Vagina (tissue), 2 donors: ENCODE measurements at places on chromosomes 5 and 9.

DNA sequence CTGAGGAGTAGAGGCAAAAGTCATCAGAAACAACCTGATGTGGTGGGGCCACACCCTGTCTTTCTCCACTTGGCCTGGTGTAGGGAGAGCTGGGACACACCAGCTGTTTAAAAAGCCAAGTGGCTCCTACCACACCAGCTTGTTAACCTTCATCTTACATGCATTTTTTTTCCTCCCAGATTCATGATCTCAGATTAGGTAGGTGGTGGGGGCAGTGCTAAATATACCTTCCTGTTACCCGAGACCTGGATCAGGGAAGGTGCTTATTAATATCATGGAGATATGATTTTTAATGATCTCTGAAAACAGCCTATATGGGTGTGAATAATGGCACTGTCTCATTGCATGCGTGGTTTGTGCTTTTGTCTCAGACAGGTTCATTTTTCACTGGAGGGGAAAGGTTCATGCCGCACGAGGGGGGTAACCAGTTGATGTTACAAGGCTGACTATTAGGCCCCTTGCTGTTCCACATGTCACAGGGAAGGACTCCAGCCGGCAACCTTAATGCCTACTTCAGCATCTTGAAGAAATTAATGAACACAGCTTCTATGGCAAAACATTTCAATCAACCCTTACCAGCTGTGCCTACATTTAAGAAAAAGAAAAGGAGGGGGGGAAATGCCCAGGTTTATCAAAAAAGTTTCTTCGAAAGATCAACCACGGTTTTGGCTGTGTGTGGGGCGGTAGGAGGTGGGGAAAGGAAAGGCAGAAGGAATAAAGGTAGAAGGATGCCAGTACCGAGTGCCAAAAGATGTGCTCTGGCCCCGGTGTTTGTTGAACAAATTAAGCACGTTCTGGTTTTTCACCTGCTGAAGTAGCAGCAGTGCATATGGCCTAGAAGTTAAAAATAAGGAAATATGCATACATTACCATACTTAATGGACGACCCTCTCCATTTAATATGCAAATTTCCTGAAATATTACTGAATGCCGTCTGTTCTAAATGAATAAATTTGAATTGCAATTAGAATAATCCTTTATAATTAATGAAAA is 185.4 kb downstream of the EBF1 start:
- no peak for DNase-seq

DNA sequence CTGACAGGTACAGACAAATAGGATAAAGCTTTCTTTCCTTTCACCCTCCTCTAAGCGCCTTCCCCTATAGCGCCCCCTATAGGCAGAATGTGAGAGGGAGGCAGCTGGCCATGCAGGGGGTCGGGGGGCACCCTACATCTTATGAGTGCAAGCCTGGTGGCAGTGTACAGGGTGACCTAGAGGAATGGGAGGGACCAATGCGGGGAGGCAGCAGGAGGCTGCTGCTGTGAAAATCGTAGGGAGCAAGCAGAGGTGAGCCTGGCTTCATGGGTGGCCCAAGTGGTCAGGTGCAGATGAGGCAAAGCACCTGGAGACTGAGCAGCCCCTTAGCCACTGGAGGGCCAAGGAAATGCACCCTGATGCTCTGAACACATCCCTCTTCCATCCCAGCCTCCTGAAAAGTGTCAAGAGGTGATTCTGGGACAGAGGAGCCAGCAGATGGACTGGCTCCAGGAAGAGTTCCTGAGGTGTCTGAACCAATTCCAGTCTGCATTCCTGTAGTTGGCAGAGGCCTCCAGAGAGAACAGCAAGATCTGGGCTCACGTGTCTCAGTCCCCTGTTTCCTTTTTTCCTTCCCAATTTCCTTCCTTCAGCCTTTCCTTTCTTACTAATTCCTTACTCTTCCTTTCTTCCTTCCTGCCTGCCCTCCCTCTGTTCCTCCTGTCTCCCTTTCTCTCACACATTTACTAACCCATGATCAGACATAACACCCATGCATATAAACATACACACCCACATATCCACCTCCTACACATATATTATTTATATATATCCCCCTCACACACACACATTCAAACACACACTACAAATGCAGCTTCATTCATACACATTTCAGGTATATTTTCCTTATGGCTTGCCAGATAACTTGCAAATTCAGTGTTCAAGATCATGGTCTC is 32.8 kb upstream of the GALNT10 start:
- peak; percentile 70 for DNase-seq

DNA sequence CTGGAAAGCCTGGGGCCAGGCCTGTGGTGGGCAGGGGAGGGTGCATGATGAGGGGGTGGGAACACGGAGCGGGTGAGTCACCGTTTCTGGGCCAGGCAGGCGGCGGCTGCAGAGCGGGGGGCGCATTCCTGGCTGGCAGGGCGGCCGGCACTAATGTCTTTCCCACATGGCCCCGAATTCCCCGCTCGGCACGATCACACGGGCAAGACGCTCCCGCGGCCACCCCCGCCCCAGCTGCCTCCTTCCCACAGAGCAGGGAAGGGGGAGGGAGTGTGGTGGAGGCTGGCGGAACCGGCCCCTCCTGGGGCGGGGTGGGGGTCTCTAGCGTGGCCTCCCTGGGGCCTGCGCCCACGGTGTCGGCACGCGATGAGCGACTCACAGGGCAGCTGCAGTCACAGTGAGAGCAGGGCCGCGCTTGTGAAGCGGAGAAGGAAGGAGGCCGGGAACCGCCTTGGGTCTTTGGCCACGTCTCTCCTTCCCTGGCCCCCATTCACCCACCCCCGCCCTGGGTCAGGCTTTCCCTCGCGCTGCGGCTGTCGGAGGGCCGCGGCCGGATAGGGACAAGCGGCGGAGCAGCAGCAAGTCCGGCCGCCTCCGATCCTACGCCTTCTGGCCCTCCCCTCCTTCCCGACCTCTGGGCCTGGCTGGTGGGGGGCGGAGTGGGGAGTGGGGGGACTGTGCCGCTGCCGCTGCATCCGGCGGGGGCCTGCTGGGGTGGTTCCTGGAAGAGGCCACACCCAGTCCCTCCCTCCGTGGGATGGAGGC is 48.9 kb downstream of the CXXC5 start:
- DNase-seq: no peak

DNA sequence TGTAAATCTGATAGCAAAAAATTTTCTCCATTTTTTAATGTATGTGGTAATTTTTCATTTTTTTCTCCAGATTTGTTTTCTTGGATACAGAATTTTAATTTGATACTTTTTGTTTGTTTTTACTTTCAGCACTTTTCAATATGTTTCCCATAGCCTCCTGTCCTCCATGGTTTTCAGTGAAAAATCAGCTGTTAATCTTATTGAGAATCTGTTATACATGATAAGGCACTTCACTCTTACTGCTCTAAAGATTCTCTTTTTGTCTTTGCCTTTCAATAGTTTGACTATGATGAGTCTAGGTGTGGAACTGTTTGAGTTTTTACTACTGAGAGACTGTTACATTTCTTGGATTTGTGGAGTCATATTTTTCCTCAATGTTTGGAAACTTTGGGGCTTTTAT is 455.7 kb upstream of the NUDT12 start:
- no peak for DNase-seq

DNA sequence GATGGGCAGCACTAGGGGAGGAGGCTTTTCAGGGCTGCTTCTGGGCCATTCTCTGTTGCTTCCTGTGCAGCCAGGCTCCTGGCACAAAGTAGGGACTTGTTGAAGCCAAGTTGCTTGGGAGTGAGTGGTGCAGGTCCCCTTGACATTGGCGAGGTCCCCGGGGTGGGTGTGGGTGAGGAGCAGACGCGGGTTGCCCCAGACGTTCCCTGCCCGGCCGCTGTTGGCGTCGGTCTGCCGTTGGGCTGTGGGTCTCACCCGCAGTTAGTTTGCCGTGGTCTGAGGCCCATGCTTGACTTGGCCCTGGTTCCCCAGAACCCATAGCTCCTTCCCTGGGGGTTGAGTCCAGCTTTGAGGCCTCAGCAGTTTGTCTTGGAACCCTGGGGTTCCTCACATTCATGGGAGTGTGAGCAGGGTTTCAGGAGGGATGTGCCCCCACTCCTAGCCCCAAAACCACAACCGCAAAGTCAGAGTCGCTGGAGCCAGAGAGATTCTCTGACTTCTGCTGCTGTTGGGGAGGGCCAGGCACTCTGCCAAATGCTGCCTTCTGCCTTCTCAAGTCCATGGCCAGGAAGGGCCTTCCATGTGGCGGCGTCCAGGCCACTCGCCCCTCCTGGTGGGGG is 77.5 kb downstream of the RXRA start:
- no peak for DNase-seq

DNA sequence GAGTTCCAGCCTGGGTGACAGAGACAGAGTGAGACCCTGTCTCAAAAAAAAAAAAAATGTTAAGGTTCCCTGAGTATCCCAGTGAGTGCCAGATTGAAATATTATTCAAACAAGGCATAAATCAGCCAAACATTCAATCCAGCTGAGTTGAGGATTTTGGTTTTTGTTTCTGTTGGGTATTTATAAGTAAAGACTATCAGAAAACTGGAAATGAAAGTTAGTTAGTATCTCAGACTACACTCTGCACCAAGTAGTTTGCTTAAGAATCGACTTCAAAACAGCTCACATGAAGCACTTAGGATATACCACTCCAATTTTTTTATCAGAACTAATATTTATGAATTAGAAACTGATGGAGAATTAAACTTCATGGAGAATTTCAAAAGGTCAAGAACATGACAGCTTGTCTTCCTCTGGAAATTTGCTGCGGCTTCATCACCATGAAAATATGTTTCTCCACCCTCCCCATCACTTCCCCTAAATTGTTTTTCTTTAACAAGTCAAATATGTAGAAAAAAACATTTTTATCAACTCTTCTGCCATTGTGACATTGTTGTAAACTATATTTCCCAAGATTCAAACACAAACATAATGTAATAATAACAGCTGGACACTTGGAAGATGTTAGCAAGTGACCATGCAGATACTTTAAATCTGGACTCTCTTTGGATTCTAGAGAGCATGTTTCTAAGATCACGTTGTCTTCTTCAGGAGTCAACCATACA is 110.0 kb upstream of the PTGER4 start:
- no peak for DNase-seq
